ENCODE measurements at places on chromosomes 3 and 15.

- no peak for DNase-seq
Measured at GRCh38 chr3:56415652-56416051, 52.6 kb downstream of the ERC2 start.

DNA sequence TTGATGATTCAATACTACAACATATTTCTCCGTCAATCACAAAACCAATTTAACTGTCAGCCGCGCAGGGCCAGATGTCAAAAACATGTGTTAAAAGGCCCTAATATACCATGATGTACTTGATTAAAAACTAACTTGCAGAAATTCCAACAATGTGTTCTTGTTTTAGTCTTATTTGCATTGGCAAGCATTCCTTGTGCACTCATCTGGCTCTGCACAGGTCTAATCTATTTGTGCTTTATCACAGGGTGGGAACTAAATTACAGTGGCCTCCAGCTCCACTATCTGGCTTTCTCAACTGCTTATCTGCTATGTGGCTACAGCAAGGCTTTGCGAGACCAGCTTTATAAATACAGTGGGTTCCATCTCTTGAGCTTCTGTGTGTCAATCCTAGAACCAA is 455.5 kb downstream of the ERC2 start:
- no peak for DNase-seq

DNA sequence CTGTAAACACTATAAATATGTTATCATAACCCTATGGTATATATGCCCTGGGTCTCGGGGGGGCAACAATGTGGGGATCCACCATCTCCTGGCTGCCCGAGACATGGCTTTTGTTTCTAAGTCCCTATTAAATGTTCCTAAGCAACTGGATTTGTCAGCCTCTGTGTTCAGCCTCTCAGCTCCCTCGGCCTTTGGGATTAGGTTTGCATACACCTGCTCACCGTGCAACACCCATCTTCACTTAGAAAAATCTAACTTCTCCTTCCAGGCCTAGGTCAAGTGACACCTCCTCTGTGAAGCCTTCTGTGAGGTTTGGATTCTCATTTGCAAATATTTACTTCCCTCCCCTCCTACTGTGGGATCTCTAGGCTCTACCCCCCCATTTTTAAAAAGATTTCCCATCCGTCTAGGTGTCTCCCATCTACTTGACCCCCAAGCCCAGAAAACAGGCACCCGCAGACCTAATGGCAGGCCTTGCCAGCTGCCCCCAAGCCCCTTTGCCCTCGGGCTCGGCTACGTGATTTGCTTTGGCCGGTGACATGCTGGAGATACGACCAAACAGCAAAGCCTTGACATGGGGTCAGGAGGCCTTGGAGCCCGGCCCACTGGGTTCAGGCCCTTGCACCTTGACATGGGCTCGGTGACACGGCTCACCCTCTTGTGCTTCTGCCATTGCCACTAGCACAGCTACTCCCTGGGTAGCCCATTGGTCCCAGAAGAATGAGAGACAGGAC is 66.0 kb upstream of the BLM start:
- no peak for DNase-seq

DNA sequence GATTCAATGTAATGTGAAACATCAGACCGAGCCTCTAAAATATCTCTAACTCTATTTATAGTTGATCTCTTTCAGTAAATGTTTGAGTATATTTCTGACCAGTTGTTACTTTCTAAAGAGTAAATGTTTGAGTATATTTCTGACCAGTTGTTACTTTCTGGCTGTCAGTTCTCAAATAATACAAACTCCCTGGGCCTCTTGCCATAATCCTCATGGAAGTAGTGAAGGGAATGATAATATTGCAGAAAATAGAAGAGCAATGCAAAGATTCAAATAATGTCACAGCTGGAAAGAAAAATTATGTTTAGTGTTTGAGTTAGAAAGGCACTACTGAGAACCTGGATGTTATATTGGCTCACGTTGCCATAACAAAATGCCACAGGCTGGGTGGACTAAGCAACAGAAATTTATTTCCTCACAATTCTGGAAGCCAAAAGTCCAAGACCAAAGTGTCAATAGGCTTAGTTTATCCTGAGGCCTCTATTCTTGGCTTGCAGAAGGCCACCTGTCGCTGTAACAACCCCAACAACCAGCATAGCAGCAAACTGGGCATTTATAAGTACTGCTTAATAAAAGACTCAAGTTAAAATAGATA is 470.6 kb upstream of the BCHE start:
- DNase-seq = no peak

DNA sequence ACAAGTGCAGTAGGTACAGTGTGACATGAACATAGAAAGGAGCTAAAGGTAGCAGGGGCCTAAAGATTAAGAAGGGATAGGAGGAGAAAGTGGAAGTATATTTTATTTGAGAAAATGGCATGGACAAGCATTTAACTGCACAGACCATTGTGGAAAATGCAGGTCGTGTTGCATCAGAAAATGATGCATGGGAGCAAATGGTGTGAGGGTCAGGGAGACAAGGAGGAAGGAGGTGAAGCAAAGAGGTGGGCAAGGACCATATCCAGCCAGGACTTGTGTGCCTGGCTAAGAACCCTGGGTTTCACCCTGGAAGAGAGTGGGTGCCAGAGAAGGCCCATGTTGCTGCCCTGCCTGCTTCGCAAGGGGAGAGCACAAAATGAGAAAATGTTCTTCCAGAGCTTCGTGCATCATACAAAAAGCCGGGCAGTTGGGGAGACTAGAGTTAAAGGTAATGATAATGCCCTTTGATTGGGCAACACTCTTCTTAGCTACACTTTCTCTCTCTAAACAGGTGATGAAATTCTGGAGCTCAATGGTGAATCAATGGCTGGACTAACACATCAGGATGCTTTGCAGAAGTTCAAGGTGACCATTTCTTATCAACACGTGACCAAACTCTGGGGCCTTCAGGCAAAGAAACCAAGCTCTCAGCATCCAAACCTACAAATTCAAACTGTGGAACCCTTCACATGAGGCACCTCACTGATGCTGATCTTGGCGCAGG is 45.5 kb downstream of the STARD5 start:
- no peak for DNase-seq

DNA sequence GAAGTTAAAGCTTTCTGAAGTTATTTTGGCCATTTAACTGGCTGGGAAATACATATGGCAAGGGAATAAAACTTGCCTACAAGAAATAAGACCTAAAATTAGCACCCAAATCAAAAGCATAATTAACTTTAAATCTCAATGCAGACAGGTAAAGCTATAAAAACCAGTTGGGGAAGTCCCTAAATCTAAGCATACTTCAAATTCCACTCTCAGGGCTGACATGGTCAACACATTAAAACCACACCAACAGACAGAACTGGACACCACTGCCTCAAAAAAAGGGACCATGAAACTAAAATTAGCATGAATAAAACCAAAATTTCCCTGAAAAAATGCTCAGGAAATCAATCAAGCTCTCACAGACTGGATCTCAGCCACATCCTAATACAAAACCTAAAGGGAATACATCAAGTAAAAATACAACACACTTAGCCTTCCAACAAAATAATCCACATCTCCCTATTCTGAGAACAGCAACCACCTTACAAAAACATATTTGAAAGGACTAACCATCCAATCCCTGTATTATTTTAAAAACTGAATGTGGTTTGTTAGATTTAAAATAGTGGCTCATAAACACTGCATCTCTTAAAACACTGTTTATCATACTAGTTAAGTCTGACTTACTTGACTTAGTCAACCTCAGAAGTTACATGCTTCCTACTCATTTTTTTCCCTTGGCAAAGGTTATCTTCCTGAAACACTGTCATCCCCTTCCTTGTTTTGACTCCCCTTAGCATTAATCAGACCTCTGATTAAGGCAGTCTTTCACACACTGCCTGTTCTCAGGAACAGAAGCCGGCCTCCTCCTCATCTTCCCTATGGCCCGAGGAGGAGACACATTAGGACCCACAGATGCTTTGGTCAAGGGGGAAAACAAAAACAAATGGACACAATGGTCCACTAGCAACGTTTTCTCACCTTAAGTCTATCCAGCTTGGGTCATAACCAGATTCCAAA is 8.3 kb downstream of the TRA2B start:
- DNase-seq = no peak

GRCh38 chr3:119211193-119211592 is 29.5 kb downstream of the B4GALT4 start:
- no peak for DNase-seq

DNA sequence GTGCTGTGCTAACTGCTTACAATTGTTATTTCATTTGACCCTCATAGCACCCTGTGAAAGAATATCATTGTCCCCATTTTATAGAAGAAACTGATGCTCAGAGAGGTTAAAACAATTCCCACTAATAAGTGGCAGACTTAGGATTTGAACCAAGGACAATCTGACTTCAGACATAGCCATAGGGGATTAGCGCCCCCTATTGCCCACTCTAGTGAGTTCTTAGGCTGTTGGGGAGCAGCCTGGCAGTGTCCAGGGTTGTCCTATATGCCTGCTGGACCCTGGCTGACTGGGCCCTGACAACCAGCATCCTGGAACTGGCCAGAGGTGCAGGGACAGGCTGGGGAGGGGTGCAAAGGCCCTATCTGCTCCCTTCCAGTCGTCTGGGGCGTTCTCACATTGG is 15.4 kb downstream of the DPH3 start:
- DNase-seq = no peak

DNA sequence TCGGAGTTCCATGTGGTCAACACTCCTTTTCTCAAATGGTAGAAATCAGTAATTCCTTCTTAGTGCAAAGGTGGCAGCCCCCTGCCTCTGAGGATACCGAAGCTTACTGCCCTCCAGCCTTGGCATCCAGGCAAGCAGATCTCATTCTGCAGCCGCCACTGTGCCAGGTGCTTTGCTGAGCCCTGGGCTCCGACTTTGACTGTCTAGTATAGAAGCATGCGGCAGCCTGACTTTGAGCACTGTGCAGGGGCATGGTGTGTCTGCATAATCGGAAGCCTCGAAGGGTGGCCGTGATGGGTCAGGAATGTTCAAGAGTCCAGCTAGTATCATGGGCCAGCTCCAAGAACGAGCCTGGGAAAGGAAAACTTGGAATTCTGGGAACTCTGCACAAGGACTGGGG is 39.7 kb downstream of the ABTB1 start:
- no peak for DNase-seq

DNA sequence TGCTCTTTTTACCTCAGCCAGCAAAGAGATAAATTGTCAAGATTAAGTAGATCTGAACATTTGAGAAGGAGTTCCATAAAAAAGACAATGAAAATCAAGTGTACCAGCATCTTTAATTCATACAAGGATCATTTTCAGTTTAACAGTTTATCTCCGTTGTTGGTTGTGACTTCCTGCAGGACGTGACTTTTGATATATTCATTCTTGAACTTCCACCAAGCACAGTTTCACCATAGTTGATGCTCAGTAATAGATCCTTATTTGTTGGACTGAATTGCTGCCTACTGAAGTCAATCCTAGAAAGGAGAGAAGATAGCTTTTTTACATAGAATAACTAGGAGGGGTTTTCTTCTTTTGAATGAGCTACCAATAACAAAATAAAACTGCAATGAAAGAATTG is 408.2 kb downstream of the LPP start:
- DNase-seq = no peak
